ENCODE measurements at places on chromosomes 5 and 9. TPM values are rescaled to one million over a fixed set of nuclear protein-coding genes. Genes with fewer than 3 reads are reported as not detected.

SH2D3C gene
- total RNA-seq, result 12.3 TPM

ST8SIA4 gene
- 5.2 TPM for total RNA-seq

SCGB3A2 gene
- total RNA-seq, result not detected

- peaks cover 57% of the 10 kb centered on the region for H3K4me1 ChIP-seq
- H3K27me3 ChIP-seq, result no peaks in the 10 kb centered on the region
- no peaks in the 10 kb centered on the region for H3K36me3 ChIP-seq
- DNase-seq, result no peak
Observed at GRCh38 chr5:143205386-143205785, 198.1 kb downstream of the NR3C1 start.

PCDHA2 gene
- not detected for total RNA-seq

NTNG2 gene
- 6.5 TPM for total RNA-seq

- no peak overlapping the region for H3K27ac ChIP-seq
- H3K27me3 ChIP-seq, result no peaks in the 10 kb centered on the region
- DNase-seq, result peak; percentile 19
- no peaks in the 10 kb centered on the region for H3K4me1 ChIP-seq
- H3K36me3 ChIP-seq, result no peaks in the 10 kb centered on the region
- H3K4me3 ChIP-seq, result no peak overlapping the region
Observed at GRCh38 chr9:22060831-22061383, 51.8 kb upstream of the CDKN2B start.

DNA sequence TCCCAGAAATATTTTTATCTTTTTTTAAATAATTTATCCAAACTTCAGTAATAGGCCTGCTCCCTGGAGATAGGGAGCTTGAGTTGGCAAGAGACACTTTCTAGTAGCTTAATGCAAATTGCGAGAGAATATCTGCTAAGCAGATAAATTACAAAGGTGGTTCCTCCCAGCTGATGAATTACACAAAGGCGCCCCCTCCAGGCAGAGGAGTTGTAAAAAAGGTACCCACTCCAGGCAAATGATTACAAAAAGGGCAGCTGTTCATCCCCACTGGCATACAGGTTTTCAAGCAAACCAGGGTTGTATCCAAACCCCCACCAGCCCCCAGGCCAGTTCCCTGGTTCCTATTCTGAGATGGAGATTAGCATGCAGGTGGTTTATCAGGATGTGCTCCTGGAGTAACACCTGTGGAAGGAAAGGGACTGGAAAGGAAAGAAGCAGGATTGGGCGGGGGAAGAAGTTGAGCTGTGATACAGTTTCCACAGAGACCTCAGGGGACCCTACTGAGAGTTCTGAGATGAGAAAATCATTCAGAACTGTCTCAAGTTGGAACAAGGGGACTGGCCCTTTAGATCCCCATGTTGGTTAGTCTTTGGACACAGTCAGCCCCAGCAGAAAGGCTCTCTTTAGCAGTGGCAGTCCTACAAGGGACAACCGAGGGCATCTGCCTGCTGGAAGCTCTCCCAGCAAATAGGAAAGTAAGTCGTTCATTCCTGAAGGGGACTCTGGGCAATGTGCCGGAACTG is 25.5 kb downstream of the ESM1 start:
- H3K4me1 ChIP-seq, result no peaks in the 10 kb centered on the region
- no peak for DNase-seq
- no peaks in the 10 kb centered on the region for H3K27me3 ChIP-seq
- H3K27ac ChIP-seq, result no peak overlapping the region
- H3K36me3 ChIP-seq, result no peaks in the 10 kb centered on the region

- no peak overlapping the region for H3K27ac ChIP-seq
- H3K4me3 ChIP-seq, result no peak overlapping the region
- no peaks in the 10 kb centered on the region for H3K4me1 ChIP-seq
- no peaks in the 10 kb centered on the region for H3K36me3 ChIP-seq
- peaks cover 24% of the 10 kb centered on the region for H3K27me3 ChIP-seq
- peak; percentile 32 for DNase-seq
Observed at GRCh38 chr5:136212252-136212721, 19.3 kb upstream of the SMIM32 start.

GRCh38 chr5:148974642-148975327 is 88.1 kb downstream of the SH3TC2 start:
- no peaks in the 10 kb centered on the region for H3K36me3 ChIP-seq
- no peak overlapping the region for H3K4me3 ChIP-seq
- H3K4me1 ChIP-seq, result peaks cover 30% of the 10 kb centered on the region
- DNase-seq, result no peak
- H3K27ac ChIP-seq, result no peak overlapping the region
- H3K27me3 ChIP-seq, result no peaks in the 10 kb centered on the region

GRCh38 chr9:85428230-85428629 is 313.5 kb downstream of the AGTPBP1 start:
- no peak overlapping the region for H3K4me3 ChIP-seq
- no peaks in the 10 kb centered on the region for H3K36me3 ChIP-seq
- no peaks in the 10 kb centered on the region for H3K27me3 ChIP-seq

- H3K27me3 ChIP-seq, result no peaks in the 10 kb centered on the region
- H3K36me3 ChIP-seq, result no peaks in the 10 kb centered on the region
- no peak overlapping the region for H3K4me3 ChIP-seq
Observed at GRCh38 chr5:172782169-172783039, 11.4 kb upstream of the DUSP1 start.

DNA sequence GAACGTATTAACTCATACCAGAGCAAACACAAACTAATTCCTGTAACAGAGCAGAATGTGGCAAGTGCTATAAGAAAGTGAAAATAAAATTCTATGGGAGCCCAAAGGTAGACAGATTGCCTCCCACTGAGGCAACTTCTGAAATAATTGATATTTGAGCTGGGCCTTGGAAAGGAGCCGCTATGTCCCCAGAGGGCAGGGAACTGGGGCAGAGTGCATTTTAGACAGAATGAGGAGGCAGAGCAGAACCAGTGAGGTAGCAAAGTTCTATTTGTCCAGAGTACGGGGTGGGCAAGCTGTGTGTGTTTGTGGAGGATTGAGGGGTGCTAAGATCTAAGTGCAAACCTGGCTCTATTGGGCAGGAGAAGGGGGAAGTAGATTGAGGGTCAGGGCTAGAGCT is 19.8 kb downstream of the CDO1 start:
- DNase-seq, result no peak
- H3K4me1 ChIP-seq, result no peaks in the 10 kb centered on the region
- no peak overlapping the region for H3K27ac ChIP-seq
- no peaks in the 10 kb centered on the region for H3K36me3 ChIP-seq

ADAMTS19 gene
- 0.40 TPM for total RNA-seq

GRCh38 chr9:93186215-93186945 is 2.4 kb downstream of the WNK2 start:
- no peaks in the 10 kb centered on the region for H3K36me3 ChIP-seq
- H3K27me3 ChIP-seq, result no peaks in the 10 kb centered on the region
- peak overlapping the region; percentile 89 for H3K27ac ChIP-seq
- peaks cover 68% of the 10 kb centered on the region for H3K4me1 ChIP-seq
- H3K4me3 ChIP-seq, result peak overlapping the region; percentile 64
- no peak for DNase-seq

GRCh38 chr5:87411973-87412629 is 629 bp downstream of the CCNH start:
- H3K4me3 ChIP-seq, result peak overlapping the region; percentile 98
- no peaks in the 10 kb centered on the region for H3K27me3 ChIP-seq
- peak overlapping the region; percentile 99 for H3K27ac ChIP-seq
- no peaks in the 10 kb centered on the region for H3K4me1 ChIP-seq

- peak overlapping the region; percentile 18 for H3K27ac ChIP-seq
- H3K36me3 ChIP-seq, result no peaks in the 10 kb centered on the region
- DNase-seq, result no peak
- no peaks in the 10 kb centered on the region for H3K27me3 ChIP-seq
- H3K4me3 ChIP-seq, result no peak overlapping the region
Observed at GRCh38 chr5:67038817-67039603, 157.6 kb downstream of the CD180 start.

DNA sequence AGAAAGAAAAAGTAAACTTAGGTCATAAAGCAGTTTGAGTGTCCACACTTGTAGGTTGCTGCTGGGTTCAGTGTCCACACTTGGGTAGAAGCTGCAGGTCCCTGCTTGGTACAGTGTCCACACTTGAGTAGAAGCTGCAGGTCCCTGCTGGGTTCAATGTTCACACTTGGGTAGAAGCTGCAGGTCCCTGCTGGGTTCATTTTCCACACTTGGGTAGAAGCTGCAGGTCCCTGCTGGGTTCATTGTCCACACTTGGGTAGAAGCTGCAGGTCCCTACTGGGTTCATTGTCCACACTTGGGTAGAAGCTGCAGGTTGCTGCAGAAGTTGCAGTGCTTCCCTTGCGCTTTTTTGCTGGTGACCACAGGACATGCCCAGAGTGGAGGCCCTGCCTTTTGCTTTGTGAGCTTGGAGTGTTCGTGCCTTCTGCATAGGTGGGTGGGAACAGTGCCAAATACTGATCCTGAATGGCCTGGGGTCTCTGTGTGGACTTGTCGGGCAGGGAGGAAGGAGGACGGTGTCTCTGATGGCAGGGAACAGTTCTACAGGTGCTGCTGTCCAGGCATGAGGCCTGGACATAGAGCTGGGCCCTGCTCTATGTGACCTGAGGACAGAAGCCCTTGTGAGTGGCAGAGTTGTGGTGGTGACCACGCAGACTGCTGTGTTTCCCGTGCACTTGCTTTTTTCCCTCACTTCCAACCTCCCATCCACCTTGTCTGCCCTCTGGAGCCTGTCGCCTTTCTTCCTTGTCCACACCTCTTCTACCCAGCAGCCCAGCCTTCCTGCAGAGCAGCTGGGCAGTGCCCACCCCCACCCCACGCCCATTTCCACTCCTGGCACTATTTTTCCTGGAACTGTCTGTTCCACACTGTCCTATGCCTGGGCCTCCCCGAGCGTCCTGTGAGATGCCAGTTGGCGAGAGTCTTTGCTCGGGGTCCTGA is 120.8 kb downstream of the EHMT1 start:
- no peak overlapping the region for H3K27ac ChIP-seq
- DNase-seq, result no peak

GRCh38 chr5:141947316-141947715 is 10.7 kb downstream of the PCDH12 start:
- no peak overlapping the region for H3K4me3 ChIP-seq
- peaks cover 82% of the 10 kb centered on the region for H3K4me1 ChIP-seq
- peak overlapping the region; percentile 55 for H3K27ac ChIP-seq
- peaks cover 4% of the 10 kb centered on the region for H3K36me3 ChIP-seq
- H3K27me3 ChIP-seq, result no peaks in the 10 kb centered on the region
- DNase-seq, result no peak

GRCh38 chr9:12813533-12813932 is 38.7 kb downstream of the LURAP1L start:
- no peak for DNase-seq
- no peaks in the 10 kb centered on the region for H3K27me3 ChIP-seq
- no peaks in the 10 kb centered on the region for H3K36me3 ChIP-seq
- no peak overlapping the region for H3K4me3 ChIP-seq

DNA sequence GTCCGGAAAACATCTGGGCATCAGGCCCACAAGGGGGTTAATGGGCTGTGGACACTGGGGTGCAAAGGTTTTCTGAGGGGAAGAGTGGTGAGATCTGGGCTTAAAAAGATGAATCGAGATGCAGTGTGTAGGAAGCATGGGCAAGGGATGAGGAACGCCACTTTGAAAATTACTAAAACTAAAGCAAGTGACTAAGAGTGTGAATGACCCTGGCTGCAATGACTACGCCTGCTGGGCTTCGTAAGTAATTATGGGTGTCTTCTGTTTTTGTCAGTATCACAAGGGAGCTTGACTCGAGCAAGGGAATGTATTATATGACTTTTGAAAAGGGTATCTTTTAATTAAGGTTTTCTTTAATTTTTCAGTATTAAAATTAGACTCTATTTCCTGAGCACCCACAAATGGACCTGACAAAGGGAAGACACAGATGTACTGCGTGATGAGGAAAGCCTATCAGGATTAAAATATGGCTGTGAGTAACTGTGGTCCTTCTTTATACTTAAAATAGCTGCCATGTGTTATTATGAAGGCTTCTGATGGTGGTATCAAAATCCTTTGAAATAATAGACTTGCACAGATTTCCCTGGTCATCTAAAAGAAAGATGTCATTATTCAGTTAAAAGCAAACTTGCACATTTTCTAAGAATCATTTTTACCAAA is 4.2 kb downstream of the CTXN3 start:
- H3K4me1 ChIP-seq, result peaks cover 14% of the 10 kb centered on the region
- no peak overlapping the region for H3K27ac ChIP-seq
- no peaks in the 10 kb centered on the region for H3K36me3 ChIP-seq
- H3K4me3 ChIP-seq, result no peak overlapping the region

DNA sequence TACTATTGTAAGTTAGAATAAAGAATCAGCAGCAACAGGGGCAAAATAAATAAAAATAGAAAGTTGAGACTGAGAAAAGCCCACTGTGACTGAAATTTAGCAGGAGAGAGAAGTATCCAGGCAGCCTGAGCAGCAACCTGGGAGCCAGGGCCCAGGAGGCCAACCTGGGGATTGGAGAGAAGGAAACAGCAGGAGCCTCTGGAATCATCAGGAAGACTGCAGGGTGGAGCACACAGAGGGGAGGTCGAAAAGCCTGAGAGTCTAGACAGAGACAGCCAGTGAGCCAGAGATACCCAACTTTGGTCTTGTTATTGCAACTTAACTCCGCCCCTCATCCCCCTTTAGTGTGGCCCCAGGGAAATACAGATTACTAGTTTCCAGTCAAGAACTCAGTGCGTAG is 98.6 kb downstream of the SLC1A3 start:
- no peaks in the 10 kb centered on the region for H3K36me3 ChIP-seq
- no peak overlapping the region for H3K4me3 ChIP-seq
- H3K27ac ChIP-seq, result peak overlapping the region; percentile 22
- peaks cover 13% of the 10 kb centered on the region for H3K4me1 ChIP-seq

GPR21 gene
- 0.50 TPM for total RNA-seq

DNA sequence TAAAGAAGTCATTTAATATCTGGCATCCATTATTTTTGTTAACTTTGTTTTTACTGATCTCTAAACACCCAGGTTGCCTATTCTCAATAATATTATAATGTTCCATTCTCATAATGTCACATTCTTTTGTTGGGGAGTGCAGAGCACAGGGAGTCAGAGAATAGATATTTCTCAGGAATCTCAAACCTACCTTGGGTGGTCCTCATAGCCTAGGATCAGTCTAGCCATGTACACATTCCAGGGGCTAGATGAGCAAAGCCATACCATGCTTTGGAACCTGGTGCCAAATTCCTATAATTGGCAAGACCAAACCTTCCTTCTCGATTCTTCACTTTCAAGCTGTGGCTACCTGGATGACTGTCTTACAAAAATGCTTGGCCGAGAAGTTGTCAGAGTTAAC is 1124.7 kb upstream of the WWC1 start:
- H3K4me1 ChIP-seq, result no peaks in the 10 kb centered on the region
- DNase-seq, result no peak
- no peaks in the 10 kb centered on the region for H3K27me3 ChIP-seq

Data from heart right ventricle (tissue), 16 donors.